ENCODE measurements at places on chromosomes 1 and 21.

GRCh38 chr1:55309053-55309452 lies 93.9 kb upstream of the USP24 start:
- DNase-seq, result no peak

- DNase-seq, result peak; percentile 72
Observed at GRCh38 chr1:227946624-227947385, 927 bp downstream of the WNT9A start.

DNA sequence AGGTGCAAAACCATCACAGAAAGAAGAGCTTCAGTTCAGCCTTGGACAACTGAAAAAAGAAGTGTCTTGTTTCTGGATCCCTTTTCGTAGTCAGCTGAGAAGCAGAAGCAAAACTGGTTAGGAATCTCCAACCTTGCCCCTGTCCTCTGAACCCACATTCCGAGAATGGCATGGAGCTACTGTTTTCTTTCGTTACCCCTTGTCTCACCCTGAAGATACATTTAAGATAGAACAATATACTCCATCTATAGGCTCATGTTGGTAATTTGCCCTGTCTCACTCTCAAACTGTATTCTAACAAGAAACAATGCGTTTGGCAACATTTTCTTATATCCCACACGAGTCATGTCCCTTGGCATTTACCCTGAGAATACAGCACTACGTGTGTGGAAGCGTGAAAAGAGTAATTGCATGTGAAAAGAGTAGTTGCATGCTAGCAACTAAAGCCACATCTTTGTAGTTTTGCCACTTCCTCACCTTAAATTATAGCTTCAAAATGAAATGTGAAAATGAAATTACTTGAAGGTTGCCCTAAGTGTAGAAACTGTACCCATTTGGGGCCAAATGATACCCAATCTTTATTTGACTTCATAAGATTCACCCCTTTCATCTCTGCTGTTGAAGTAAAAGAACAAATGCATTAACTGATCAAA lies 5.3 kb downstream of the SLAMF7 start:
- no peak for DNase-seq

DNA sequence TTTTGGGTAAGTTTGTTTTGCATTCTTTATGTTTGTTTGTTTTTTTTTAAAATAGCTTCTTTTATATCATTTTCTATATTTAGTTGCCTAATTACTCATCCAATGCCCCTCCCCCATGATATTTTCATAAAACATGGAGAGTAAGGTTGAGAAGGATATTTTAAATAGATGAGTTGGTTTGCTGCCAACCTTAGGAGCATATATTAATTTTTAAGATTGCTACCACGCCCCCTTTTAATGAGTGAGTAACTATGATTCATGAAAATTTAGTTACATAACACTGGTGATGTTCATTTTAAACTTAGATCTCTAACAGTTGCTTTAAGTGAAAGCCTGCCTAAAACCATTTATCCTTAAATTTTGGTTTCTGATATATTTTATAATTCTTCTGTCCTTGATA lies 18.7 kb downstream of the TMEM50A start:
- DNase-seq, result no peak

DNA sequence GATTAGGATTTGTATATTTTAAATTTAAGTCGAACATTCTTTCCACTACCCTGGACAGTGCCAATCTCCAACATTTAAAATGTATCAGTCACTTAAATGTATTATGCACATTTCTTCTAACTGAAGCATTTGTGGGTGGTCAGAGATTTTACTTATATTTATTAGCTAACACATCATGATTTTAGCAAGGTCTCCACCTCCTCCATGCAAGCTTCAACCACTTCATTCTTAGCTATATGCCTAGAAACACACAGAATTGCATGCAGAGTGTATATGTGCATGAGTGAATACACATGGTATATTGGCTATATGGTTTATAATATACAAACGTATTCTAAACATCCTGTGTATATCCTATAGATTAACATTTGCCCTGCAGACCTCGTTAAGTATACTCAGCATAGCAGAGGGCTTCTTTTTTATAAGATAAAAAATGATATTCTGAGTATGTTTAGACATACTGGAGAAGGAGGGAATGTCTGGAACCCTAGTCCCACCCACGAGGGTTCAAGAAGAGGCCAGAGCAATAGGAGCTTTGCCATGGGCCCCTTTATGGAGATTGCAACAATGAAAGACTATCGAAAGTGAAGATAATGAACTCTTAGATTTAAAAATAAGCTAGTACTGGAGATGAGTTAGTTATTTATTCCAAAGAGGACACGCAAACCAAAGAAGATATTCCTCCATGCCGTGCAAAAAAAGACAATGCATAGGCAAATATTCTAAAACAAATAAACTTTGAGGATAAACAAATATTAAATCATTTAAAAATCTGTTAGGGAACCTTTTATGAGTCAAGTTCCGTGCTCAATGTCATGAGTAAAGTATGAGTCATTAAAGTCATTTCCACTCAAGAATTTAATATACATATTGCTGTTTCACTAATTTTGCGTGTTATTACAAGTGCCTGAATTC lies 480.4 kb downstream of the SIPA1L2 start:
- no peak for DNase-seq

GRCh38 chr1:225426395-225427234 lies 1.2 kb downstream of the LBR start:
- no peak for DNase-seq

- no peak for DNase-seq
Observed at GRCh38 chr1:18578271-18578670, 52.4 kb upstream of the PAX7 start.

DNA sequence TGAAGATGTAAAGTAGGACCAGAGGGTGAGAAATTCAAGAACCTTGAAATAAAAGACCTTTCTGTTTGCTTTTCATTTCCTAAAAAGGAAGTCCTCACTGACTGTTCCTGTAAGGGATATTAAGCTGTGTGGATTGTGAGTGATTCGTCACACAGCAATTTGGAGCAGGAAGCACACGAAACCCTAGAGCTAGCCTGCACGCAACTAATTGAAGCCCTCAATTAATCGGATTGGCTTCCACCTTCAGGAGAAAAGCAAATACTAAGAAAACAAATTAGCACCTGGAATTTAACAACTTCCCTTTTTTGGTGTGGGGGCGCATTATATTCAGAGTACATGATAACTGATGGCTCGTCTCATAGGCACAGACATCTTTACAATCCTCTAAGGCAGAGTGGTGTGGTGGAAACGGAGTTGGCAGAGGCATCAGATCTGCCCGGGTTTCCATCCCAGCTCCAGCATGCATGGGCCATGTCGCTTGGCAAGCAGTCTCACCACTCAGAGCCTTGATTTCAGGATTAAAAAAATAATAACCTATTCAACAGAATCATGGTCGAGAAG lies 95.2 kb downstream of the KCNJ15 start:
- no peak for DNase-seq

- DNase-seq, result no peak
Observed at GRCh38 chr1:150512846-150513245, 2.7 kb upstream of the FALEC start.

- DNase-seq, result no peak
Observed at GRCh38 chr1:219123036-219123435, 50.6 kb upstream of the LYPLAL1 start.

GRCh38 chr1:219529116-219529515 lies 83.8 kb downstream of the ZC3H11B start:
- no peak for DNase-seq

GRCh38 chr1:73749996-73750395 lies 448.0 kb downstream of the LRRIQ3 start:
- no peak for DNase-seq

DNA sequence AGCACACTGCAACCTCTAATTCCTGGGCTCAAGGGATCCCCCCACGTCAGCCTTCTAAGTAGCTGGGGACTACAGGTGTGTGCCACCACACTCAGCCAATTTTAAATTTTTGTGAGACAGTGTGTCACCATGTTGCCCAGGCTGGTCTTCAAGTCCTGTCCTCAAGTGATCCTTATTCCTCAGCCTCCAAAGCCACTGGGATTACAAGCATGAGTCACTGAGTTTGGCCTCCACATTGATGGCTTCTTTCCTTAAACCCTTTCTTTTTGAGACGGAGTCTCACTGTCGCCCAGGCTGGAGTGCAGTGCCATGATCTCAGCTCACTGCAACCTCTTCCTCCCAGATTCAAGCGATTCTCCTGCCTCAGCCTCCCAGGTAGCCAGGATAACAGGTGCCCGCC lies 7.6 kb downstream of the KPNA6 start:
- DNase-seq, result no peak

DNA sequence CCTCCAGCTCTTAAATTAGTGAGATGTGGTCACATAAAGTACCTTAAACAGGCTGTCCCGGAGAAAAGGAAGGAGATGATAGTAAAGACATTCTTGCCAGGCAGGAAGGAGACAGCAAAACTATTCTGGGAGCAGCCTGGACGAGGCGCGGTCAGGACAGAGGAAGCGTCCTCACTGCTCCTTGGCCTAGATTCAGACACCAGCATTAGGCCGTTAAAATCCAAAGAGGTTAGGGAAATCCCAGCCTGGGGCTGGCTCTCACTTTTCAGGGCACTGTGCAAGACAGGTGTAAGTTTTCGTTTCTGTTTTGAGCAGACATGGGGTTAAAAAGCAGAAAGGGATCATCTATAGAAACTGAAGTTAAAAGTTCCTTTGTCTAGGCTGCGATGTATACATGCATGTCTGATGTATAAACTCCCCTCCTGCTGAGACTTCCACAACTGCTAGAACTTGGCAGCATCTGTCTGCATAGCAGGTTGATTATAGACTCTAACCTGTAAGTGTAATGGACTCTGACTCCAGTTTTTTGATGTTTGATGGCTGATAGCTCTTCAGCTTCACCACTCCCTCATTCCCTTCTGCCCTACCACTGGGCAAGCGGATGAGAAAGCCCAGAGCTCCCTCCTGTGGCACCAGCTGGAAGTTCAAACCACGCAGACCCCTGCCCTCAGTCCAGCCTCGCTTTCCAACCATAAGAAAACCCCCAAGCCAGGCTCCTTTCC lies 21.5 kb downstream of the STPG1 start:
- no peak for DNase-seq

DNA sequence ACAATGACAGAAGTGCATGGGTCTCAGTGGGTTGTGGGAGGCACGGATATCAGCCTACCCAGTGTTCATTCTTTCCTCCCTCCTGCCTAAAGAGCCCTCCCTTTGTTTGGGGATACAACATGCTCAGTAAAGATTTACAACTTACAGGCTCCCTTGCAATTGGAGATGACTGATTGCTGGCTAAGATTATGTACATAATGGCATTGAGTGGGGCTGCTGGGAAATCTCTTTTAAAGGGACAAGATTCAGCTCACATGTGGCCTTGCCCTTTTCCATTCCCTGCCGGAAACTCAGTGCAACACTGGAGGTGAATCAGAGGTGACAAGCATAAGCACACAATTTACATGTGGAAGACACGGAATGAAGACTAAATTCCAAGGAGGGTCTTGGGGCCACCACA lies 83.7 kb upstream of the CHRM3 start:
- DNase-seq, result no peak

DNA sequence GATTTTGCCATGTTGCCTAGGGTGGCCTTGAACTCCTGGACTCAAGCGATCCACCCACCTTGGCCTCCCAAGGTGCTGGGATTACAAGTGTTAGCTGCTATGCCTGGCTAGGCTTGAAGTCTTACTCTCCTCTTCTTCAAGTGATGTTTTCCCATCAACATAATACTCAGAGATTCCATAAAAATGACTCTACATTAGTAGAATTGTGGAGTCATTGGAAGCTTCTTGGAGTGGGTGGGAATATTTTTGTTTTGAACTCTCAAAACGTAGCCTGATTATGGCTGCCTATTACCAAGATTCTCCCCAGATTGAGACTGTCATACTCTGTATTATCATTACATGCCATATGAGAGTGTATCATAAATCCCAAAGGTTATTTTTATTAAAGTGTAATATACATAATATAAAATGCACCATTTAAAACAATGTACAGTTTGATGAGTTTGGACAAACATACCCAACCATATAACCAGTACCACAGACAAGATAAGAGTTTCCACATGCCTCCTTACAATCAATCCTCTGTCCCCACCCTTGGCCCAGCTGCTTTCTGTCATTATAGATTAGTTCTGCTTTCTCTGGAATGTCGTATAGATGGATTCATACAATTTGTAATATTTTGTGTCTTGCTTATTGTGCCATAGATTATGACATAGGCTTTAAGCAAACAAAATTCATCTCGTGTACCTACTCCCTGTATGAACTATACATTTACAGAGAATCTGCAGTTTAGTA lies 8.0 kb upstream of the DNM3 start:
- DNase-seq, result no peak

- DNase-seq, result no peak
Observed at GRCh38 chr1:15029786-15030185, 123.8 kb upstream of the TMEM51 start.

DNA sequence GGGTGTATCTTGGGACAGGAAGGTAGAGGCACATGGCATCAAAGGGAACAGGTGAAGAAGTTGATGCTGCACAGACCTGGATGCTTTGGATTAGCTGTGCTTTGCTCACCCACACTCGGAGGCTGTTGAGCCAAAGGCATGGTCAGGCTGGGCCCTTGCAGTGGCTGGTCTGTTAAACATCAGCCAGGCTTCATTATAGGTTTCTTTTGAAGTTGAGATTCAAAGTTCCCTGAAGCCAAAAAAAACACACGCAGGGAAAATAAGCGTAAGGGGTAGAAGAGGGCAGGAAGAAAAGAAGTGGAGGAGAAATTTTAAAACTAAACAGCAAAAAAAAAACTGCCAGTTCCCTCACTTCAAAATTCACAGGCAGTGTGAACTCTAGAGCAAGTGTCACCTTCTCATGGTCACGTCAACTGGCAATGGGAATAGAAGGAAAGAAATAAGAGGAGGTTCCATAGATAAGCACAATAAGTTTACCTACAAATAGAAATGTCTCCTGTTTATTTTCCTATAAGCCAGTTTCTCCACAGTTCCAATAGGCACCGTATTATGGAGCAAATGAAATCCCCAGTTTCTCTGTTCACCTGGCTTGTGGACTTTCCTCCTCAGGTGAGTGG lies 139.5 kb downstream of the PAPPA2 start:
- no peak for DNase-seq

DNA sequence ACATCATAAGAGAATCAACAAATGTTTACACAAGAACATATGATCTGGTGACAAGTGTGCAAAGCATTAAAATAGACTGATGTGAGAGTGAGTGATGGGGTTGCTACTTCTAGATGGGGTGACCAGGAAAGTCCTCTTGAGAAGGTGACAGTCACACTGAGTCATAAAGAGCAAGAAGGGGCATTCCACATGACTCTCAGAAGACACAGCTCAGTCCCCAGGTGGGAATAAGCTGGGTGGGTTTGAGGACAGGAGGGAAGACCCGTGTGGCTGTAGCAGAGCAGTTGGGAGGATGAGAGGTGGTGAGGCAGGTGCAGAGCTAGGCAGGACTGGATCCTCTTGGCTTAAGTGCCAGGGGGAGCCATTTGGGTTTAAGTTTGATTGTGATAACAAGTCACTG lies 53.1 kb downstream of the TNR start:
- DNase-seq, result no peak

All from breast epithelium (tissue), 4 donors.